Activated CD4-positive, alpha-beta T cell treated with anti-CD3 and anti-CD28 coated beads, Interleukin-2, amount 50 U/mL, for 4 hours (primary cell): ENCODE measurements at places on chromosomes 12 and 14.

DNA sequence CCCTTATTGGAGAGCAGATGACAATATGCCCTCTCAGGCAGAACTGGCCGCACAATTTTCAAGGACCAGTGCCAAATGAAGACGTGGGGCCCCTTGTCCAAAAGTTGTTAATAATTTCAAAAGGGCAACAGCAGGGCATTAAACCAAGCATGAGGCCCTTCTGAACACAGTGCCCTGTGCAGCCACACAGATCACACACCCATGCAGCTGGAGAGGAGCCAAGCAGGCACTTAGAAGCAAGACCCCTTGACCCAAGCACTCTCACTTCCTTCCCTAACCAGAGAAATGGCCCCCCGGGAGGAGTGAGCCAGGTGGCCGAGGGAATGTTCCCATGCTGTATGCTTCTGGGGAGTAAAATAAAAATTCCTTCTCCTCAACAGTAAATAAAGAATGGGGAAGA lies 114.0 kb upstream of the TMPO start:
- DNase-seq: no peak

- no peak for DNase-seq
Observed at GRCh38 chr12:30795410-30796312, 40.9 kb upstream of the CAPRIN2 start.

DNA sequence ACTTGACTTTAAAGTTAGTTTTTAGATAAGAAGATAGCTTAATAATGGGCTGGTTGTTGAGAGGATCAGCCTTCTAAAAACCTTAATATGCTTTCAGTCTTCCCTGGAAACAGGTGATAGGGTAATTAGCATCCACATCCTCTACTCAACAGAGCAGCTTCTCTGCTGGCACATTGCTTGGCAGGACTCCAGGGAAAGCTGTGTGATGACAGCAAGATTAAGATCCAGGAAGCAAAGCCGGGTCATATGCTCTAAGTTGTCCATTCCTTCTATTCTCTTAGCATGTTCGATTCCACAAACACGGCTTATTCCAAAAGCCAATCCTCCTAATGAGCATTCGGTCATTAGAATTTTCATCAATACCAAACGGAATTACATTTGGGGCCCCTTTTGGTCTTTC lies 87.0 kb downstream of the HMGA2 start:
- no peak for DNase-seq

DNA sequence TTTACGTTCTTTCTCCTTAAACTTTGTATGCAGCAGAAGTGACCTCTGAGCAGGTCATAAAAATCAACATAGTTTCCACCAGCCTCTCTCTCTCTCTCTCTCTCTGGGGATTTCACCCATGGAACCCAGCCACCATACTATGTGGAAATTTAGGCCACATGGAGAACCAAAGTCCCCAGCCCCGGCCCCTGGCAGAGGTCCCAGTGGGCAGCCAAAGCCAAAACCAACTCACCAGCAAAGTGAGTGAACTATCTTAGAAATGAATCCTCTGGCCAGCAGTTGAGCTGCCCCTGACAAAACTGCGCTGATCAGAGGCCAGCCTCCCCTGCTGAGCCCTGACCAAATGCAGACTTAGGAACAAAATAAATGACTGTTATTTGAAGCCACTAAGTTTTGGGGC lies 9.2 kb downstream of the DUSP6 start:
- no peak for DNase-seq

DNA sequence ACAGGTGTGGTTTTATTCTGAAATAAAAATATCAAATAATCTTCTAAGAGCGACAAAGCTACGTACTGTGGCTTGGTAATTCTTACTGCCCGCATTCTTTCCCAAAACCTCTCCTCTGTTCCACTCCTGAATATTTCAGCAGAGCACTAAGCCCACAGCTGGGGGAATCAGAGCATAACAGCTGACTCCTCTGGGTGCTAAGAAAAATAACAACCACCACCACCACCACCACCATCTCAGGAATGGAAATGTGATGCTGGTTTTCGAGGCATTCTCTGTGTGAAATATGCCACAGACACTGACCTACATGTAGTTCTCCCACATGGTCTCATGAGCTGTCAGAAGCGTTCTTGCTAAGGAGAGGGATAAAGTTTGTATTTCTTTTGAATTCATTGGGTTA lies 183.7 kb downstream of the BMP4 start:
- no peak for DNase-seq

DNA sequence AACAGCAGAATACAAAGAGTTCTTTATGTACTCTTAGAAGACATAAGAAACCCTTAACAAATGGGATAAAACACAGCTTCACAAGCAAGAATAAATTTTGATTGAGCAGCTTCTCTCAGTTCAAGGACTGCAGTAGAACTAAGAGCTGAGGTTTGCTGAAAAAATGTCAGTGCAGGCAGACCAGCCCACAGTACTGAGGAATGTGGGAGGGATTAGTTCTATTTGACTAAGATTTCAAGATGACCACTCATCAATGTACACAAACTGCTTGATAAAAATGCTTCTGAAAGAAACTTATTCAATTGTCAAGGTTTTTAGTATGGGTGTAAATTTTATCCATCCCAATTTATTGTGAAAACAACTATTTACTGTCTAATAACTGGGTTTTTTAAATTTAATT lies 138.4 kb downstream of the SEC23A start:
- no peak for DNase-seq

GRCh38 chr12:111034886-111035577 lies 114.7 kb upstream of the MYL2 start:
- no peak for DNase-seq

GRCh38 chr14:64841121-64841651 lies 38.5 kb downstream of the SPTB start:
- DNase-seq: no peak

DNA sequence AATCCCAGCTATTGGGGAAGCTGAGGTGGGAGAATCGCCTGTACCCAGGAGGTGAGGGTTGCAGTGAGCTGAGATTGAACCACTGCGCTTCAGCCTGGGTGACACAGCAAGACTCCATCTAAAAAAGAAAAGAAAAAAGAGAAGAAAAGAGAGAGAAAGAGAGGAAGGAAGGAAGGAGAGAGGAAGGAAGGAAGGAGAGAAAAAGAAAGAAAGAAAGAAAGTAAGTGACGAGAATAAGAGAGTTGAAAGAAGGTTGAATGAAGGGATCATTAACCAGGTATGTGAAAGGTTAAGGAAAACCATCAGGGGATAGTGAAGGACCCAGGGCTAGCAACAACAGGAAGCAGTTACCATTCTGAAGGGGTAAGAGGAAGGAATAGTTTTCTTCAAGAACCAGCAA lies 4.2 kb upstream of the DTD2 start:
- DNase-seq: no peak

- DNase-seq: no peak
Observed at GRCh38 chr14:51157012-51157411, 62.1 kb upstream of the TRIM9 start.

GRCh38 chr14:95519699-95520098 lies 3.2 kb upstream of the SYNE3 start:
- peak; percentile 60 for DNase-seq

GRCh38 chr14:91536327-91536726 lies 26.2 kb upstream of the PPP4R3A start:
- no peak for DNase-seq

- no peak for DNase-seq
Observed at GRCh38 chr12:110933326-110933974, 13.1 kb upstream of the MYL2 start.

- no peak for DNase-seq
Observed at GRCh38 chr12:109873653-109874052, 6.7 kb downstream of the GLTP start.

- DNase-seq: no peak
Observed at GRCh38 chr12:111434049-111434448, 28.3 kb downstream of the SH2B3 start.

DNA sequence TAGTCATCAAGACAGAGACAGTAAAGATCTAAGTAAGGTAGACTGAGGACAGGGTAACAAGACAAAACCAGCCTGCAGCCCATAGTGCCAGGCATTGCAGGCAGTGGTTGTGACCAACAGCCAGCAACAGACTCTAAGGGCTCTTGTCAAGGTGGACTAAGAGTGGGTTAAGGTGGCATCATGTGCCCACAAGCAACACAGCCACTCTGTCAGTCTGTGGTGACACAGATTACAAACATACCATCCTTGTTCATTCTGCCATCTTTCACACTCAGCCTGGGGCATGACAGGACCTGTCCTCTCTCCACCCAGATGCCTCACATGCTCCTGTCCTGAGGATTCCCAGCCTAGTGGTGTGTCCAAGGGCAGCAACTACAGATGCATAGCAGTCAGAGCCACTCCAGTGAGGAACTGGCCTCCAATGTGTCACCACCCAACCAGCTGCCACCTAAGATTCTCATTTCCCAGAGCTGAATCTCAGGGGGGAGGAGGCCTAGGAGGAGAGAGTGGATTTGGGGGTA lies 28.3 kb downstream of the VDR start:
- no peak for DNase-seq

DNA sequence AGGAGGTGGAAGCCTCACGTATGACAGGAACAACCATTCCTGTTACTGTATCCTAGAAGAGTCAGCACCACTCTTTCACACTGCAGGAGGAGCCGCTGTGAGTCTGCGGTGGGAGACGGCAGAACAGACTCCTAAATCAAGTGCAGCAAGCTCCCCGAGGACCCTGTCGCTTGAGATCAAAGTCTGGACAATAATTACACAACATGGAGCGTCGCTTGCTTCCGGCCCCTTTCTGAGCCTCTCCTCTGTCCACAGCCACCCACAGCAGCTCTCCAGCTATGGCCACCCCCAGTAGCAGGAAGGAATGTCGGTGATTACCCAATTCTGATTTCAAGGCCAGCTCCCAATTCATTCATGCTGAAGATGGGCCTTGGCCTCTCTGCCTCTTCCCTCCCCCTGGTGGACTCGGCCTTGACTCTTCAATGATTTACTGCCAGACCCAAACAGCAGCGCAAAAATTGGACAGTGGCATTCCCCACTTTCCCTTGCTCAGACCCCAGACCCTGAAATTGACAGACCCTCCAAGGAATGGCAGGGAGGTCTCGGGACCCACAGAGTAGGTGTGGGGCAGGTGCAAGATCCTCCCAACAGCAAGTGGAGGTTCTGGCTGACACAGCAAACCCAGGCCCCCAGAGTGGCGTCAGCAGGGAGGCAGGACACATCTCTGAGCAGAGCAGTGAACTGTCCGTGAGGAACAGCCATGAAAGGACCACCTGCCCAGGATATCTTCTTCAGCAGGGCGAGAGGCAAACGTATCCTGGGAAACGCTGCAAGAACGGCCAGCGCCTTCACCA lies 272.7 kb upstream of the DIO3 start:
- no peak for DNase-seq

DNA sequence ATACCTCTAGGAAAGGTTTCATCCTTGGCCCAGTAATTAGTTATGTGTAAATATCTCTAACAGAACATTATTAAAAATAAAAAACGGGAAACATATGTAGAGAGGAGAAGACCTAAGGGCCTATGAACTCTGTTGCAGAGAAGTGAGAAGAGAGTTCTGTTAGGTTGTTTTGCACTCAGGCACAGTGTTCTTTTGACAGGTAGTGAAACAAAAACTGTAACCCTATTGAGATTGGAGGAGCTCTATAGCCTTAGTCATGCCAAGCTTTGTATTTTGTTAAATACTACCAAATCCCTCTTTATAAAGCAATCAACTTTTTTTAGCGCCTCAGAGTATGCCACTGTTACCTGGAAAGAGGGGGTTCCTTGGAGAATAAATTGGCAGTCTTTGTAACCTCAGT lies 77.6 kb downstream of the CNTN1 start:
- DNase-seq: no peak

GRCh38 chr14:89531661-89532335 lies 114.8 kb upstream of the FOXN3 start:
- no peak for DNase-seq

GRCh38 chr12:47834199-47834903 lies 14.6 kb upstream of the HDAC7 start:
- no peak for DNase-seq

GRCh38 chr12:116552773-116553373 lies 6.3 kb upstream of the MAP1LC3B2 start:
- DNase-seq: no peak

- no peak for DNase-seq
Observed at GRCh38 chr14:76428611-76429010, 52.7 kb downstream of the ESRRB start.

DNA sequence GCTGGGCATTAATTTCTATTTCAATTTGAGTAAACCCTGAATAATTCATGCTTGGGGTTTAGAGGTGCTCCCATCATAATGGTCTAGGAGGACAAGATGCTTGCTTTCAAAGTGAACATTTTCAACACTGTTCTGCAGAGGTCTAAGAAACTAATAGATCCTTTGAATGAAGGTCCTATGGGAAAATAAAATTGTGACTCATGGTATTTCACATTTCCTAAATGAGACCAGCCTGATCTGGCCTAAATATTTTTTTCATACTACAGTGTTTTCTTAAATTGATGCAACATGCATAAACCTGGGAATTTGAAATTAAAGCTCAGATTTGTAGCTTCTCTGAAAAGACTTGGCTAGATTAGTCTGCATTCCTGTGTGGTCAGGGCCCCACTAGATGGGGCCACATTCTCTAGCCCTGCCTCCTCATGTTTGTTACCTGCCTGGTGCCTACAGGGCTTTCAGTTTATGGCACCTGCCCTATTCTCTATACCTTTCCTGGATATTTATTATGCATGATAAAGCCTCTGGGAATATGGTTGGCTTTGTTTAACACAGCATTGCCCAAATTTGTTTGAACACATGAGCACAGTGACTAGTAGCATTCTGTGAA lies 112.7 kb downstream of the METTL25 start:
- no peak for DNase-seq

- no peak for DNase-seq
Observed at GRCh38 chr12:114406316-114406983, 506 bp upstream of the TBX5 start.

GRCh38 chr12:93225094-93225493 lies 152.6 kb upstream of the NUDT4 start:
- no peak for DNase-seq

- DNase-seq: no peak
Observed at GRCh38 chr12:18171571-18171970, 81.6 kb upstream of the RERGL start.

DNA sequence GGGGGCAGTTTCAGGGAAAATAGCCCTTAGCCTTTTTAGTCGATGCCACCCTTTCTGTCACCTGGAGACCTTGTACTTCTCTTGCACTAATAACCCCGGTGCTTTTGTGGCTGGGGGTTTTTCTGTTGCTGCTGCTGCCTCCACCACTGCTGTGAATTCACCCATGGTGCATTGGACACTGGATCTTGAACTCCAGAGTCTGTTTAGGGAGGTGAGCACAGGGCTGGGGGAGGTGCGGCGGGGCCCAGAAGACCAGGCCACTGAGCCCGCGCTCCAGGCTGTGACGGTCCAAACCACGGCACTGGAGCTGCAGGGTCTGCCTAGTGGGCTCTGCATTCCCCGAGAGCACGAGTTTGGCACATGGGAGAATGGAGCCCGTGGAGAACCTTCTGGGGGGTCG lies 100.6 kb downstream of the NINJ2 start:
- DNase-seq: no peak

GRCh38 chr12:82300611-82301010 lies 57.6 kb downstream of the CCDC59 start:
- DNase-seq: no peak

GRCh38 chr14:66508846-66509621 lies 1.1 kb downstream of the GPHN start:
- DNase-seq: peak; percentile 40
